Mucosa of descending colon (tissue), 3 donors: ENCODE measurements at places on chromosomes 12 and 14. TPM values are rescaled to one million over a fixed set of nuclear protein-coding genes. Genes with fewer than 3 reads are reported as not detected.

DNA sequence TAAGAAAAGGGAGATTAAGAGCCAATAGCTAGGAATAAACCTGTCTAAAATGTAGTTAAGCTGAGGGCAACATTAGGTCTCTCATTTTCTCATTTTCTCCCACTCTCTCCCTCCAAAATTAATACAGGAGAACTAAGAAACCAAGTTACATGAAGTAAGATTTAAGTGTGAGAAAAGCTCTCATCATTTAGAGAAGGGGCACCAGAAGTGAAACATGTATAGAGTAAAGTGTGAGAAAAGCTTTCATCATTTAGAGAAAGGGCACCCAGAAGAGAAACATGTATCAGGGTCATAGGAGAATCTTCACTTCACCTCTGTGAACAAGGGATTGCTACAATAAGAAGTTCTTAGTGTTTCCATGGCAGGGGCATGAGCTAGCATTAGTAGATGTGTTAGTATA is 132.4 kb upstream of the CNTN1 start:
- no peak for DNase-seq

DNA sequence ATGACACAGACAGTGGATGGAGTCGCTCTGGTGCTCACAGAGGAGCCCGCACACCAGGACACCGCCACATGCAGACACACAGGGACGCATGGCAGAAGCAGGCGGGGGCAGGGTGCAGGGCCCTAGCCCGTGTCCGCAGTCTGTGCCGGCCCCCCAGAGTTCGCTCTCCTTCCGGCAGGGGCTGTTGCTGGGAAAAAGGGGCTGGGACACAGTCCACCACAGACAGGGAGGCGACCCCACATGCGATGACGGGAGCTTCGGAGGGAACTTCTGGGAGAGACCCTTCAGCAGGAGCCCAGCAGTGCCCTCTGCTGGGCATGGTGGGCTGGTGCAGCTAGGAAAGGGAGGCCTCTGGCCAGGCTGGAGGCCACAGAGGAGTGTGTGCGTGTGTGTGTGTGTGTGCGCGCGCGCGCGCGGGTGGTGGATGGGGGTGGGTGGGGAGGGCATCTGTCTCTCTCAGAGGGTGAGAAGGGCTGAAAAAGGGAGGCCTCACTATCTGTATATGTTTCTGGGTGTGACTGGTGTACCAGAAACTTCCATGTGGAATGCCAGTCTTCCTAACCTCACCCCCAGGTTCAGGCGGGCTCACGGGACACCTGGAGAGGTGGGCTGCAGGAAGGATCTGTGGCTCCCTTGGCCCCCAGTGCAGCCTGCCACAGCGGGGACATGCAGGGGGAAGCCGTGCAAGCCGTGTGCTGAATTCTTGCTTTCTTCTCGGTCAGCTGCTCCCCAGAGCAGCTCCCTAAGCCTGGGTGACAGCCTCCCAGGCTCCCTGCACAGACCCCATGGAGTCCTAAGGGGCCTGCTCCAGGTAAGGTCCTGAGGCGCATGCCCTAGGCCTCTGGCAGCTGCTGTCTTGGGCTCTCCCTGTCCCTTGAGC is 60.7 kb downstream of the PLEKHG3 start:
- DNase-seq = peak; percentile 81

The SYNDIG1L gene
- total RNA-seq = 0.22 TPM

- peak; percentile 87 for DNase-seq
These were observed 92.6 kb upstream of the TMPO start for GRCh38 chr12:98422812-98423211.

The RNASE3 gene
- total RNA-seq = not detected

- no peak for DNase-seq
These were observed 373.3 kb downstream of the TMEM132D start for GRCh38 chr12:129530517-129530916.

- DNase-seq = no peak
These were observed 16.3 kb downstream of the SMCO2 start for GRCh38 chr12:27462851-27463250.

GRCh38 chr12:115464111-115464581 is 780.2 kb upstream of the TBX3 start:
- no peak for DNase-seq

- DNase-seq = no peak
These were observed 58.8 kb downstream of the PPP2R5C start for GRCh38 chr14:101820283-101820798.

DNA sequence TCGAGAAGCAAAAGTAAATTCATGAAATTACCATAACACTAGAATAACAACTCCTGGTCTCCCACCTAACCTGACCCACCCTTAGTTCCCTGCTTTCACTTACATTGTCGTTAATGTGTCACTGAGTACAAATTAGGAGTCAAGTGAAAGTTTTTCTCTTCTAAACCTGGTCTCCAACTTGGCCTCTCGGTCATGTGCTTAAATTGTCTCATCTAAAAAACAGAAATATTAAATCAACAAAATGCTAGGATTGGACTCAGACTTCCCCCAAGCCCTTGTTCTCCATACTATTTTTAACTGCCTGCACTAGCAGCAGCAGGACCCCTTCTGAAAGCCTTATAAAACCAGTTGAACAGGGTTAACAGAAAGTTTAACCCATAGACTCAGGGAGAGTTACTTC is 1.8 kb upstream of the BTG1 start:
- DNase-seq = no peak

GRCh38 chr14:60087668-60088067 is 4.1 kb upstream of the PCNX4 start:
- no peak for DNase-seq

The TC2N gene
- 39.0 TPM for total RNA-seq

DNA sequence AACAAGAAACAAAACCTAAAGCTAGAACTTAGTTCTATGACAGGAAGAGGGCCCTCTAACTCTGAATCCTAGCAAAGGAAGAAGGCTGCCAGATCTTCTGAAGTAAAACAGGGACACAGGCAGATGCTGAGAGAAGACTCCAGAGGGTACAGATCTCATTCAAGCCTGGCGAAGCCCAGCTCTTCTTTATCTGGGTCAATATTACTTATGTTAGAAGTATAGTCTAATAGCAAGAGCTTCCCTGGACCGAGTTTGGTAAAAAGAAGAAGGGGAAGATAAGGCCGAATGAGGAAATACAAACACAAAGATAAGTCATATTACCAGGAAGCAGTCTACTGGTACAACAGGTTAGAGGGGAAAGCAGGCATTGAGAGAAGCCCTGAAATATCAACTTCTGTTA is 79.9 kb upstream of the CCDC91 start:
- no peak for DNase-seq

The CD163 gene
- total RNA-seq = 153 TPM

DNA sequence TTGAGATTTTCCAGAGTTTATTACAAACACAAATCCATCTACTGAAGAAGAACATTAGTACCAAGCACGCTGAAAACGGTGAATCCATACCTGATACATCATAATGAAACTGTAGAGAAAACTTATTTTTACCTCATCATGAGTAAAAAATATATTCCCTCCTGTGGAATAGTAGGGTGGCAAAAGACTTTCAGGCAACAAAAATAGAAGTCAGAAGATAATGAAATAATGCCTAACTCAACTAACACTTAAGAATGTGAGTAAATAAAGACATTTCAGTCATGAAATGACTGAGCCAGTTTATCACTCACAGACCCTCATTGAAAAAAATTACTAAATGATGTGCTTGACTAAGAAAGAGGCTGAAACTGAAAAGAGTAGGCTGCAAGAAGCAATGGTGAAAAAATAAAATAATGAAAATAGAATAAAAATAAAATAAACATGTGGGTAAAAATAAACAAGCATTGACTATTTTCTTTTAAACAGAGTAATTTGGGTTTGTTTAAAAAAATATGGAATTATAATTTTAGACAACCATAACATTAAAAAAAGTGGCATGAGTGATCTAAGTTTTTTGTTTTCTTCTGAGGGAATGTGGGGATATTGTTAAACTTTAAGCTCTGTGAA is 148.6 kb downstream of the ASCL1 start:
- DNase-seq = no peak

GRCh38 chr12:48142818-48143674 is 14.3 kb downstream of the ASB8 start:
- no peak for DNase-seq

DNA sequence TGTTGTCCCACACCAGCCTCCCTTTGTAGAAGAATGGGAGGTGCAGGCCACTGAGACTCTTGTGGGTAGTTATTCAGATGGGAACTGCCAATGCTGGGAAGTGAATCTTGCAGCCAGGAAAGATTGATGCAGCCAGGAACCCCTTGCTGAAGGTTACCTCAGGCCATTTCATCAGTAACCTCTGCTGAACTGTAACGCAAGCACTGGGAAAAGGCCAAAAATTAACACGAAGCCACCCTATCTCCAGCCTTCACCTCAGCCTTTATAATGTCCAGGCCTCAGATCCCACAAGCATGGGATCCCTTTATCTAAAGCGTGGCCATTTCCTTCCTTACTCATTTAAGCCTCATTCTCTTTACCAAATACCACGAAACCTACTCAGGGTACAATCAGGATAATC is 211.1 kb downstream of the SPTSSA start:
- no peak for DNase-seq

DNA sequence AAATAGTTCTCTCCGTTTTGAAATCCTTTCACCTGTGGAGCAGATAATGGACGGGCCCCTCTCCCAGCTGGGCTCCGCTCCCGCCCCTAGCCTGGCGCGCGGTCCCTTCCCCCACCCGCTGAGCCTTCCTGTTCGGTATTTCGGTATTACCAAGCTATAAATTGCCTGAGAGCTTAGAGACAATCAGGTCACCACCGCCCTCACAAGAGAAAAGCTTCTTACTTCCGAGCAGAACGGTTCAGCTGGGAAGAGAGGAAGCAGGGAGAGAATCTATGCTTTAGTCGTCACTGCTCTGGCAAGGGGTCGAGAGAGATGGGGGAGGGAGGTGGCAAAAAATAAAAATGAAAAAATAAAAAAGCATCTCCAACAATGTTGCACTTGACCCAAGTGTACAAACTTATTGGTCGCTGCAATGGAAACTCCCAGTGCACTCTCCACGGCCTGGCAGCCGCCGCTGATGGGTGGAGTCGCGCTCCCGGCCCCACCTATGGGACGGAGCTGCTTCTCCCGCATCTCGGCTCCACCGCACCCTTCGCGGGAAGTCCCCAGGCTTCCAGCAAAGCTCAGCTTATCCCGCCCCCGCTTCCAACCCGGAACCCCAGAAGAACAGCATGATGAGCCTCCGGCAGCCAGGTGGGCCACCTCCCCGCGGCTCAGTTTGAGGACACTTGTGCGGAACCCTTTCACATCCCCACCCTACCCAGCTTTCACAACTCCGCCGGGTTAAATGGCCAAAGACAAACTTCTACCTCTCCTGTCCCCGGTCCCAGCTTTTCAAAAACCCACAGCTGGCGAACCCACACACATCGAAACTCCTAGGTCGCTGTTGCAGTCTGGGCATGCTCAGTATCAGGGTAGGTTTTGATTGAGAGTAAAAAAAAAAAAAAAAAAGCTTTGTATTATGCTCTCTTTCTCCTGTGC is 832 bp upstream of the SYT1 start:
- peak; percentile 49 for DNase-seq

The SLC5A8 gene
- total RNA-seq = 0.07 TPM

DNA sequence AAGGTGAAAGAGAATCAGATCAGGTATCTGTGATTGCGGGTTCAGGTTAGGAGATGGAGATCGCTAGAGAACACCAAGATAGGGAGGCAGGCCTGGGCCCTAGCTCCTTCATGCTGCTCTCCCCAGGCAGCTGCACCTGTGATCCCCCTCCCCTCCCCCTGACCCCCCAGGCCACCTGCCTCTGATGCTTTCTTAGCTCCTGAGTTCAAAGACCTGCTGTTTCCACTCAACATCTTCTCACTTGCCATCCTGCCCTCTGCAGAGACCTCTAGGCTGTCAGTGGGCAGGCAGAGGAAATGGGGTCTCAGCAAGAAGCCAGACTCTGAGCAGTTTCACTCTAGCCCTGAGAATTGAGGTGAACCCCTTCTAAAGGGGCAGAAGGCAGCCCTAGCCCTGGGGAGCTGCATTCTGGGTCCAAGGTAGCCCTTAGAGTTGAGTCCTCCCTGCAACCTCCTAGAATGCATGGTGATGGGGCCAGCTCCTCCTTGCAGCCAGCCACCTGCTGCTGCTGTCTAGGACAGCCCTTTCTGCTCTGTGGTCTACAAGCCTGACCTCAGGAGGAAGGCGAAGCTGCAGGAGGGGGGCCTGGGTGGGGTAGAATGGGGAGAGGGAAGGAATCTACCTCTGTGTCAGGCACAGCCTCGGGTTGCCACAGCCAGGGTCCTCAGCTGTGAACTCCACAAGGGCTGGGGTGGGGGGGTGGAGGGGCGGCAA is 6.4 kb upstream of the SLC48A1 start:
- DNase-seq = no peak

- no peak for DNase-seq
These were observed 237.3 kb upstream of the GRIP1 start for GRCh38 chr12:66916189-66916588.

DNA sequence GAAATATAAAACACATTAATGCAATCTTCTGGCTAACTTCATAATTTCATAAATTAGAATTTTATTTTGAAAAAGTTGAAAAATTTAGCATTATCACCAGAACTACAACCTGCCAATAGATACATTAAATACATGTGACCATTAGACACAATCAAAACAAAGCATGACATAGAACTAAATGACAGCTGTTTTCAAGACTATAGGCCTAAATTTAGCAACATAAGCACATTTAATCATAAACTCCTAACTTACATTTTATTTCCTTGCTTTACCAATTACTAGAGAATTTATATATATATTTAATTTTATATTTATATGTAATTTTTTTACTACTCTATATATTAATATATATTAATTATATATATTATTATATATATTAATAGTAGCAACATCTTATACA is 165.4 kb downstream of the CEP128 start:
- no peak for DNase-seq

DNA sequence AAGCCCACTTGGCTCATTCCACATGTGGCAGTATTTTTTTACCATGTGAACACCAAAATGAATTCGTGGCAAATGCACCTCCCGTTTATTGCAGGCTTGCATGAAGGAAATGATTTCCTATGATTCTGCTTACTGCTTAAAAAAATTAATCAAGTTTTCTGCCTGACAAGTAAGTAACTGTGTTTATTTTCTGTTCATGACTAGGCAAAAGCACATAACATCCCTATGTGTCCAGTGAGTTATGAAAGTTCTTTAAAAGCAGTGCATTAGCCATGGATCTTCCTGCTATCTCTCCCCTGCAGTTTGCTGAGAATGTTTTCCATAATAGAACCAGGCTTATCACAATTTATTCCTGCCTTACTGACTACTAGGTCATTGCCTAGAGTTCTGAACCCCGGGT is 20.4 kb downstream of the GPR65 start:
- no peak for DNase-seq

The CAPS2 gene
- 11.3 TPM for total RNA-seq

The PLEK2 gene
- 41.7 TPM for total RNA-seq

The BIN2 gene
- 9.8 TPM for total RNA-seq

GRCh38 chr14:58296726-58297125 is 1.6 kb upstream of the ARID4A start:
- DNase-seq = no peak

- no peak for DNase-seq
These were observed 6.7 kb downstream of the LRP1 start for GRCh38 chr12:57134949-57135348.
